ENCODE measurements at places on chromosomes 12 and 14. TPM values are rescaled to one million over a fixed set of nuclear protein-coding genes. Genes with fewer than 3 reads are reported as not detected.

GPRC5D gene
- not detected for total RNA-seq

MGP gene
- 5,324 TPM for total RNA-seq

RASSF9 gene
- 3.7 TPM for total RNA-seq

DHRS4L2 gene
- 13.2 TPM for total RNA-seq

ZNF664 gene
- total RNA-seq = 50.0 TPM

IL22 gene
- total RNA-seq = not detected

MYF6 gene
- total RNA-seq = not detected

NGB gene
- total RNA-seq = not detected

MSI1 gene
- total RNA-seq = not detected

VDR gene
- 10.4 TPM for total RNA-seq

KRT72 gene
- total RNA-seq = not detected

SERPINA3 gene
- 731 TPM for total RNA-seq

ATF7 gene
- total RNA-seq = 30.4 TPM

GLRX5 gene
- total RNA-seq = 29.9 TPM

HAL gene
- not detected for total RNA-seq

ANO2 gene
- total RNA-seq = 0.05 TPM

MYO1H gene
- total RNA-seq = not detected

GPR84 gene
- total RNA-seq = not detected

AQP2 gene
- 0.31 TPM for total RNA-seq

IKBIP gene
- 74.2 TPM for total RNA-seq

SPPL3 gene
- total RNA-seq = 13.6 TPM

LRRC43 gene
- 1.2 TPM for total RNA-seq

TAS2R31 gene
- 2.4 TPM for total RNA-seq

RNF212B gene
- not detected for total RNA-seq

CAPZA3 gene
- total RNA-seq = not detected

DIO3 gene
- 1.2 TPM for total RNA-seq

SYT1 gene
- total RNA-seq = not detected

SMIM41 gene
- not detected for total RNA-seq

DNAJC22 gene
- not detected for total RNA-seq

ETNK1 gene
- 17.0 TPM for total RNA-seq

CRIP1 gene
- 0.64 TPM for total RNA-seq

PLA2G1B gene
- not detected for total RNA-seq

CCDC38 gene
- not detected for total RNA-seq

KRT79 gene
- total RNA-seq = not detected

NXPH4 gene
- 17.6 TPM for total RNA-seq

MIP gene
- total RNA-seq = not detected

HOXC12 gene
- total RNA-seq = not detected

REP15 gene
- 1.2 TPM for total RNA-seq

OASL gene
- total RNA-seq = 0.37 TPM

FBXO21 gene
- total RNA-seq = 93.6 TPM

ABCD2 gene
- not detected for total RNA-seq

REM2 gene
- total RNA-seq = not detected

COCH gene
- total RNA-seq = 0.20 TPM

FAM222A gene
- total RNA-seq = 0.64 TPM

DEPDC4 gene
- not detected for total RNA-seq

SETD1B gene
- 8.0 TPM for total RNA-seq

CLEC14A gene
- 60.1 TPM for total RNA-seq

XRCC3 gene
- 13.5 TPM for total RNA-seq

DIO2 gene
- total RNA-seq = 5.8 TPM

Data from cardiac ventricle fibroblast (primary cell).